Right atrium auricular region (tissue), 2 donors: ENCODE measurements at places on chromosomes 4 and X. TPM values are rescaled to one million over a fixed set of nuclear protein-coding genes. Genes with fewer than 3 reads are reported as not detected.

The NSG1 gene
- total RNA-seq: 19.6 TPM

The AMTN gene
- not detected for total RNA-seq

The PDE5A gene
- total RNA-seq: 5.8 TPM

- DNase-seq: no peak
Measured at GRCh38 chrX:150575419-150575814, 7.0 kb downstream of the MTM1 start.

DNA sequence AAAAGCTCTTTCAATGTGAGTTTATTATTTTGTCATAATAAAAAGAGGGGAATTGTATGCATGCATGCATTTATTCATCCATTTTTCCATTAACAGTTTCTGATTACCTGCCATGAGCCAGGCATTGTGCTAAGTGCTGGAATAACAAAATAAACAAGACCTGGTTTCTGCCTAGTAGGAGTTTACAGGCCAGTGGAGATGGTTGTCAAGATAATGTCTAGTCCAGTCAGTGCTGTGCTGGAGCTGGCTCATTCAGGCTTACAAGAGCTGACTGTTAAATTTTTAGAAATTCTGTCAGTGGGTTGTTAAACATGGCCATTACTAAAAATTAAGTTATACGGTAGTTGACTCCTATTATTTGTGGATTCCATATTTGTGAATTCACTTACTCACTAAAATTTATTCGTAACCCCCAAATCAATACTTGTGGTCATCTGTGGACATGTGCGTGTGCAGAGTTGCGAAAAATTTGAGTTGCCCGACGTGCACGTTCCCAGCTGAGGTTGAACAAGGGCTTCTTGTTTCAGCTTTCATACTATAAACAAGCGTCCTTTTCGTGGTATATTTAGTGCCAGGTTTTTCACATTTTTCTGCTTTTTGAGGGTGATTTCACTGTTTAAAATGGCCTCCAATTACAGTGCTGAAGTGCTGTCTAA is 172.3 kb upstream of the RPS6KA3 start:
- DNase-seq: no peak

DNA sequence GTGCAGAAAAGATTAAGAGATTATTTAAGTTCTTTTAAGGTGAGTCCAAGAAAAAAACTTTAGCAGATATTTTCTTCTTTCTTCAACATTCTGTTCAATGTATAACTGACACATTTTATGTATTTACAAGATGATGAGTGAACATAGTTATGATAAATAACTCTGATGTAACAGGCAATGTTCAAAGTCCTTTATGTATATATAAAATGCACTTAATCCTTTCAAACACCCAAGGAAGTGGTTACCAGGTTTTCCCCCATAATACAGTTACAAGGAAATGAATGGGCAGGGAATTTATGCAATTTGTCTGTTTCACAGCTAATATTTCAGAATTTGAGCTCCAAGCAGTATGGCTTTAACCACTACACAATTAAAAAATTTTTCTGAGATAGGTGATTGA is 8.2 kb downstream of the CXCL3 start:
- DNase-seq: no peak

- DNase-seq: no peak
Measured at GRCh38 chrX:130975947-130976346, 72.9 kb upstream of the ENOX2 start.

- DNase-seq: no peak
Measured at GRCh38 chr4:16729336-16729735, 169.1 kb downstream of the LDB2 start.

GRCh38 chr4:176043838-176044588 is 21.6 kb upstream of the WDR17 start:
- no peak for DNase-seq

- no peak for DNase-seq
Measured at GRCh38 chrX:5402461-5402860, 826.2 kb downstream of the NLGN4X start.

GRCh38 chrX:41561045-41561444 is 113.9 kb downstream of the NYX start:
- DNase-seq: no peak

DNA sequence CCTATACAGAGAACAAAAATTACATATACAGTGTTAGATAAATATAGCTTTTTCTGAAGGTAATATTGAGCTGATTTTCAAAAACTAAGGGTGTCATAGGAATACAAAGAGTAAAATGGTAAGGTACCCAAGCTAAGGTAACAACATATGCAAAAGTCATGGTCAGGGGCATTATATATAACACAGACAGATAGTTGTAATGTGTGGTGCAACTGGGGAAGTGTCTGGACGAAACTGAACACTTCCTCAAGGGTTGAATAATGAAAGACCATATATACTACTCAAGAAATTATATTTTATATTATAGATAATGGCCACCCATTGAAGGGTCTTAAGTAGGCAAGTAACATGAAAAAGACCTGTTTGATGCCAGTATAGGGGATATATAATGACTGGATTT is 262.1 kb upstream of the CXXC4 start:
- no peak for DNase-seq

DNA sequence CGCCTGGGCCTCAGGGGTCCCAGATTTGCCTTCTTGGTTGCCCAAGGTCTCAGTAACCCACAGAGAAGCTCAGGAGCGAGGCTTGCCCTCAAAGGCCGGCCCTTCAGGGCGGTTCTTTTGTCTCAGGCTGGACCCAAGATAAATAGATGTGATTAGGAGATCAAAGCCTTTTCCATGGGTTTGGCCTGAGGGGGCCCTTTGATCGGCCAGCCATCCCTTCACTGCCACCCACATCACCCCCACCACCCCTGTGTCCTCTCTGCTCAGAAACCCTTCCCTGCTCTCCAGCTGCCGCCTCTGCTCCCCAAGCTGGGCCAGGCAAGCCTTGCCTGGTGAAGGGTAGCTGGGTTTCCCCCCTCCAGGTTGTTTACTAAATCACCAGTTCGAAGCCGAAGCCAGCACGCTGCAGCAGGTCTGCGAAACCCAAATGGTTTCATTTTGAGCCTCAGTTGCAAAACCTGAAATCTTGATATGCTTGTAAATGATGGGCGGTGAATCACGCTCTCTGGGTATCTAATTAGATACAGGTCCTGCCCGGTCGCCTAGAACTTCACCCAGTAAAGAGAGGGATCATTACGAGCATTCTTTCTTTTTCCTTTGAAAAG is 202.6 kb upstream of the BCOR start:
- no peak for DNase-seq

DNA sequence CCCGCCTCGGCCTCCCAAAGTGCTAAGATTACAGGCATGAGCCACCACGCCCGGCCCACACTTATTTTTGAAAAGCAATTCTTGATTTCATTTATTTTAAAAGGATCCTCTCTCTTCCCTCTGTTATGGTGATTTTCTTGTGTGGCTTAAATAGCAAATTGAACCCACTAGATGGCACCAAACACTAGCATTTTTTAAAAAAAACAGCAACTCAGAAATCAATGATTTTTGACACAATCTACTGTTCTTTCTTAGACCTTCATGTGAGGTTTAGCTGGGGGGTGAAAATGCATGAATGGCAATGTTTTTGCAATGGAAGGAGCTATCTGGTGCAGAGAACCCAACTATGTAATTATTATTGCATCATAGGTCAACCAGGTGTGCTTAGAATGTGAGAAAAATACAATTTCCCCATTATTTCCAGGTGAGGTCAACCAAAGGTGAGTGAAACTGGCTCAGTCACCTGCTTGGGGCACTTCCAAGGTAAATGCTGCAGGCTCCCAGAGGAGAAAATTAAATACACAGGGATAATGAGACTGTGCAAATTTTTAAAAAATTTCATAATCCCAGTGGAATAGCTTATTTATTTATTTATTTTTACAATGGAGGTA is 226.7 kb upstream of the PRKX start:
- DNase-seq: no peak
